Stimulated activated CD4-positive, alpha-beta T cell treated with anti-CD3 and anti-CD28 coated beads, Interleukin-15, amount 100 ng/mL, for 48 hours (primary cell): ENCODE measurements at places on chromosomes 13 and 19.
A peak's percentile ranks its signal among the peaks of the same experiment; 100 is the strongest.

DNA sequence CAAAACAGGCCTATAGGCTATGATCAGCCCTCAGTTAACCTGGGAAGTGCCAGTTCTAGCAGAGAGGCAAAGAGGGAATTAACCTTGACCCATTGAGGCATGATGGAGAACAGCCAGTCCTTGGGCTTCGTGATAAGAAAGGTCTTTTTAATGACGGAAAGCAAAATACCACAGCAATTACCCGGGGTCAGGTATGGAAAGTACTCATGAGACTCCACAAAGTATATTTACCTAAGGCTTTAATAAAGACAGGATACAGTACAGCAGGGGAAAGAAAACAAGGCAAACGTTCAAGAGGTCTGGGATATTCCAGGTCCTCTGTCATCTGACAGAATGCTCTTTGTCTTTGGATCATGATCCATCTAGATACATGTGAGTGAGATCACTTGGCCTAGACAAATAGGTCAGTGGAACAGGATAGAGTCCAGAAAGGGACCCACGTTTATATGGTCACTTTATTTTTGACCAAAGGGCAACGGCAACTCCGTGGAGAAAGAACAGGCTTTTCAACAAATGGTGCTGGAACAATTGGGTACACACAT is 52.2 kb downstream of the WDFY2 start:
- DNase-seq, result no peak

- no peak for DNase-seq
Measured at GRCh38 chr13:84542348-84542747, 660.1 kb upstream of the SLITRK1 start.

GRCh38 chr19:54255105-54255775 is 1.8 kb downstream of the LILRB5 start:
- no peak for DNase-seq

GRCh38 chr13:75847588-75847987 is 211.5 kb downstream of the LMO7 start:
- DNase-seq, result no peak

GRCh38 chr13:114328595-114328994 is 14.3 kb downstream of the CHAMP1 start:
- no peak for DNase-seq

DNA sequence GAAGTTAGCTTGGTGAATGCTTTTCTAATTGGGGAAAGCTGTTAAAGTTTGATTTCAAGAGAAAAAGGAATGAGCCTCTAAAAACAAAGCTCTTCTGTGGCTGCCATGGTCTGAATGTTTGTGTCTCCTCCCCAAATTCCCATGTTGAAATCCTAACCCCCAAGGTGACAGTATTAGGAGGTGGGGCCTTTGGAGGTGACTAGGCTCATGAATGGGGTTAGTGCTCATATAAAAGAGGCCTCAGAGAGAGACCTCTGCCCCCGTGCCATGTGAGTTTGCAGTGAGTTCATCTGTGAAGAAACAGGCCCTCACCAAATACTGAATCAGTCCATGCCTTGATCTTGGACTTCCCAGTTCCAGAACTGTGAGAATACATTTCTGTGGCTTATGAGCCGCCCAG is 56.5 kb downstream of the ARHGEF7 start:
- no peak for DNase-seq

DNA sequence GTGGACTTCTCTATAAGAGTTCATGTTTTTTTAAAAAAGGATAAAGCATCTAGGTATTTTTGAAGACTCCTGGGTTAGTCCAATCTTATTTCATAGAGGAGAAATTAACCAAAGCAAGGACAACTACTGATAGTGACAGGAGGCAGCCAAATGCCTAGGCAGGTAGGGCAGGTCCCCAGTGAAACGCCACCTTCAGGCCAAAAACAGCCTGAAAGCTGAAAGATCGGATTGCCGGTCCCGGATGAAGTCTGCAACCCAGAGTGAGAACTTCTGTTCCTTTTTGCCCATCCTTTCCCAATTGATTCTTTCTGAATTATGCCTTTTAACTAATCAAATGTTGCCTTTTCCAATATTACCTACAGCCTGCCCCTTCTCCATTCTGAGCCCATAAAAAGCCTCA is 6.1 kb upstream of the GGACT start:
- no peak for DNase-seq

DNA sequence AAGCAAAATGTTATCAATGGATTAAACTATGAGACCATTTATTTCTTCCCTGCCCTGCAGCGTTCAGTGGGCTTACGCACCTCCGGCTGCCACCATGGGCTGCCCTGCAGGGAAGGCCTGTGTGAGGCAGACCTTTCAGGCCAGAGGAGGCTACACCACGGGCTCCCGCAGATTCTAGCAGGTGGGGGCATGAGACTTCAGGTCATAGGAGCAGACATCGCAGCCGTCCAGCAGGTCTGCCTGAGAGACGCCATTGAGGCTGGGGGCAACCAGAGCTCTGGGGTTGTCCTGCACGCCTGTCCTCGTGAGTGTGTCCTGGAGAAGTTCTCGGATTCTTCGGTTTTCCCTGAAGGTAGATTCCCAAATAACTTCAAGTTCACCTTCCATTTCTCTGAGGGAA is 9.4 kb upstream of the SLC7A9 start:
- no peak for DNase-seq

DNA sequence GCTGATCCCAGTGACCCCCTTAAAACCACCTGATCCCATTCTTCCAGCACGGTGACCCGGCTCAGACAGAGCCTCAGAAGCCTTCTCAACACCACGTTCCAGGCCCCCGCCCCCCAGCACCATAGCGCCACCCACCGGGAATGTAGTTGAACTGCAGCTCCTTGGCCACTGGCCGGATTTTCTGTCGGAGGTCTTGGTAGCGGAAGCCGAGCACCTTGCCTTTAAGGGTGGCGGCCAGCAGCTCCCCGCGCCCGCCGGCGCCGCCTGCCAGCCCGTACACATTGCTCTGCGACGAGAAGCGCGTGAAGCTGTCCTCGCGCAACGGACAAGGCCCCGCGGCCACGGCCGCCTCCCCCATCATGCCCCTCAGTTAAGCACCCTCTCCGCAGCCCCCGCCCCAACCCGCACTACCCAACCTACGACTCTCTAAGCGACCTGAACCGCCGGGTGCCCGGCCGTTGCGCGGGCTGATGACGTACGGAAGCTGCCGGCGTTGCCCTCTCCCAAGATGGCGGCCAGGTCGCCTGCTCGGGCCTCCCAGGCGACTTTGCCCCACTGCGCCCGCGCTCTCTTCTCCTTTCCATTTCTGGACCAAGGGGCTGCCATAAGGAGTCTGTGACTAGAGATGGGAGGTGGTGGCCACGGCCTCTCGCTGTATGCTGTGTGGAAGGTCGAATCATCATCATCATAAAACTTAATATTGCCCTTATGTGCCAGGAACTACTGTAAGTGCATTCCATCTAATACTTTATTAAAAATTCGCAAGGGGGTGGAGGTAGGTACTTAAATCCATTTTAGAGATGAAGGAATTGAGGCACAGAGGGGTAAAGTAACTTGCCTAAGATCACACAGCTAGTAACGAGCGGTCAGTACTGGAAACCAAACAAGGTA is at the start of gene KPTN:
TSS of gene KPTN (minus strand) at position 420 of the 891 bp plus-strand sequence. CDS start at position 361, 59 bp downstream.
- DNase-seq, result peak; percentile 85

- no peak for DNase-seq
Measured at GRCh38 chr13:111494641-111495040, 174.2 kb downstream of the TEX29 start.

DNA sequence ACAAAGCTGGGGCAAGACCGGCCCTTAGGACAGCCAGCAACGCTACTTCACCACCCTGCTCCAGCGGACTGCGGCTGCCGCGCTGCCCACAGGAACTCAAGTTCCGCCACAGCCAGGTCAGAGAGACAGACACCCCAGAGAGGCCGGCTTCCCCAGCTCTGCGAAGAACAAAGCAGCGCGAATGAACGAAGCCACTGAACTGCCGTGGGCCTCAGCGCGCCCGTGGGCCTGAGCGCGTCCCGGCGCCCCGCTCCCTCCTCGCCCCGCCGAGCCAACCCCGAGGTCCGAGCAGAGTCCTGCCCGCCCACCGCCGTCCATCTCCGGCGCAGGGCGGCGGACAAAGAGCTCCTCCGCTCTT is 158.4 kb downstream of the RNF17 start:
- no peak for DNase-seq

- no peak for DNase-seq
Measured at GRCh38 chr13:20369886-20370361, 137.8 kb upstream of the GJB6 start.

GRCh38 chr13:81682081-81682630 is 1341.2 kb upstream of the SPRY2 start:
- DNase-seq, result no peak

DNA sequence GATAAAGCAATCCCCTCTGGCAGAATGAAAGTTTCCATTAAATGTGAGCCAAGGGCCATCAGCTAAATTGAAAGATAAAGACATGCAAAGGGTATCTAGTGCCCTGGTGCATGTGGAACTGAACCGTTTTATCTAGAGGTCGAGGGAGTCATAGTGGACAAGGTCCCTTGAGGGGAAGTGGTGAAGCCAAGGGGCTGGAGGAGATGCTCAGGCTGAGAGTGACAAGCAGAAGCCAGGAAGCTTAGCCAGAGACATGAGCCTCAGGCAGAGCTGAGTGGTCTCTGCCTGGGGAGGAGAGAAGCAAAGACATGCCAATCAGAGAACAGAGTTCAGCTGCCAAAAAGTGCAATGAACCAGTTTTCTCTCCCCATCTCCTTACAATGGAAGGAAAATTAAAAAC is 68.1 kb upstream of the SLC10A2 start:
- DNase-seq, result no peak

DNA sequence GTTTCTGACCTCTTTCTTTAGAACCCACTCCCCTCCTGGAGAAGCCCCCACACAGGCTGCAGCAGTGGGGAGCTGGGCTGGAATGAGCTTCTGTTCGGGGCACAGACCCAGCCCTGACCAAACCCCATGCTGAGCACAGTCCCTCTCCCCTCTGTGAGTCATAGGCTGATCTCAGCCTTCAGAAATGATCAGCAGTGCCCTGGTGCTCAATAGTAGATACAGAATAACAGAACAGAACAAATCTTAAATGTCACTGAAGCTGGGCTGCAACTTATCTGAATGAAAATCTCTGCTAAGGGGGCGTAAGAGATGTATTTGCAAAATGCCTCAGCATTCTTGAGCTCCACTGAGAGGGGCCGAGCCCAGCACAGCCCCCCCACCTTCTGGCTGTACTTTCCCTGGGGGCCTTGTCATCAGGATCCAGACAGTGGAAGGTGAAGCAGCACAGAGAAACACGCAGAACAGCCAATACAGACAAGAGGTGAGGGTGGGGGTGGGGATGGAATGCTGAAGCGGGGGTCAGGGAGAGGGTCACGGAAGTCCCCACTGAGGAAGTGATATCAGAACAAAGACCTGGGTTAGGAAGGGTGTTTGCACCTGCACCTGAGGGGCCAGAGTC is 9.9 kb downstream of the ZNF665 start:
- no peak for DNase-seq

- DNase-seq, result no peak
Measured at GRCh38 chr13:113770441-113770840, 11.4 kb downstream of the TMEM255B start.

- DNase-seq, result no peak
Measured at GRCh38 chr19:6267552-6268381, 12.0 kb downstream of the MLLT1 start.

GRCh38 chr19:40274585-40275544 is 10.3 kb downstream of the AKT2 start:
- DNase-seq, result peak; percentile 15

GRCh38 chr13:53098455-53098854 is 69.8 kb downstream of the OLFM4 start:
- no peak for DNase-seq
